Dermis blood vessel endothelial cell (primary cell): ENCODE measurements at places on chromosomes 1 and 21. TPM values are rescaled to one million over a fixed set of nuclear protein-coding genes. Genes with fewer than 3 reads are reported as not detected.

DNA sequence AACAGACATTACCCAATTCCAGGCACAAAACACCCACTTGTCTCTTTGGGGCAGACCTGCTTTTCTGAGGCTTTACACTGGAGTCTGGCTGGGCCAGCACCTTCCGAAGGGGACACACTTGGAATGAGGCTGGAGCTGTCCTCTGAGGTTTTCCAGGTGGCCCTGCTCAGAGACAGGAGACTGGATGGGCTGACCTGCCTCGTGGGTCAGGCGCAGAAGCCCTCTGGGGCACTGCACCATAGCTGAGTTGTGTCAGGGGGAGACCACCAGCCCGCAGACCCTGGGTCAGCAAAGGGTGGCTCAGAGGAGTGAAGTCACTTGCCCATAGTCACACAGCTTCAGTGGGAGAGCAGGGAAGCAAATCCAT lies 1.8 kb downstream of the SH2D5 start:
- no peak for DNase-seq

GRCh38 chr21:21631961-21632360 lies 633.8 kb downstream of the NCAM2 start:
- no peak for DNase-seq

DNA sequence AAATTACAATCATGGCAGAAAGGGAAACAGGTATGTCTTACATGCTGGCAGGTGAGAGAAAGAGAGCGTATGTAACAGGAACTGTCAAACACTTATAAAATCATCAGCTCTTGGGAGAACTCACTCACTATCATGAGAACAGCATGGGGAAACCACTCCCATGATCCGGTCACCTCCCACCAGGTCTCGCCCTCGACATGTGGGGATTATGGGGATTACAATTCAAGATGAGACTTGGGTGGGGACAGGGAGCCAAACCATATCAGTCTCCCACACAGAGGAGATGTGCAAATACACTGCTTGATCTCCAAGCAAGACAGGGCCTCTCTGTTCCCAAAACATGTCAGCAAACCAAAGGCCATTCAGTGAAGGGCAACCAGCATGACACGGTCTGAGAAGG lies 27.4 kb downstream of the LMX1A start:
- DNase-seq, result no peak

GRCh38 chr21:30014886-30015285 lies 75.1 kb upstream of the GRIK1 start:
- no peak for DNase-seq

DNA sequence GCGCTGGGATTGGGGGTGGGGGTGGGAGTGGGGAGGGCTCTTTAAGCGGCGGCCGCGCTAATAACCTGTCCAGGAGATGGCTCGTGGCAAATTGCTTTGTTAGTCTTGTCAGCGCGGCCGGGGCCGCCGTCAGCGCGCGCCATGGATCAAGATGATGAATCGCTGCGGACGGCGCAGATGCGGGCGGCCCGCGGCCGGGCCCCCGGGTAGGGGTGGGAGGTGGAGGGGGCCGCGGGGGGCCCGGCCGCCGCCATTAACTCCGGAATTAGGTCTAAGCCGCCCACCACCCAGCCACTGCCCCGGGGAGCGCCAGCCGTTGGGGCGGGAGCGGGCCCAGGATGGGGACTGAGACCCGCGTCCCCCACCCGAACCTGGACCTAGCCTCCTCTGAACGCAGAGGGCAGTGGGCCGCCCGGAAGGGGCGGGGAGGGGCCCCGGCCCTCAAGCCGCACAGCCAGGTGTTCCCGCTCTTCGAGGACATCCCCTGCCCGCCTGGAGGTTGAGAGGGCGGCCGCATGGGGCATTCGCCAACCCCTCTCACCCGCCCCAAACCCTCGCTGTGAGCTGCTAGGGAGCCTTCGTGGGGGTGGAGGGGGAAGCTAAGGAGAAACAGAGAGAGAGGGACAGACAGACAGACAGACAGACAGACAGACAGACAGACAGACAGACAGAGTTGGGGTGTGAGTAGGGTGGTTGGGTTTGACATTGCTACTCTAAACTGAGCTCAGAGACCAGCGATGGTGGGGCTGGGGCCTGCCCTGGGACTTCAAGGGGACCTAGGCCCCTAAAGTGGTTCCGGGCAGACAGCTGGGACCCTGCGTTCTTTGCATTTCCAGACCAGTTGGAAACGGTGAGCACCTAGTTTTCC lies 3.8 kb upstream of the DMBX1 start:
- no peak for DNase-seq

Gene GJA9
- total RNA-seq, result not detected in 2 replicates

Gene NUF2
- 5.3 and 19.7 TPM in 2 replicates for total RNA-seq
